ENCODE measurements at places on chromosomes 6 and 20. TPM values are rescaled to one million over a fixed set of nuclear protein-coding genes. Genes with fewer than 3 reads are reported as not detected.
A peak's percentile ranks its signal among the peaks of the same experiment; 100 is the strongest.

DNA sequence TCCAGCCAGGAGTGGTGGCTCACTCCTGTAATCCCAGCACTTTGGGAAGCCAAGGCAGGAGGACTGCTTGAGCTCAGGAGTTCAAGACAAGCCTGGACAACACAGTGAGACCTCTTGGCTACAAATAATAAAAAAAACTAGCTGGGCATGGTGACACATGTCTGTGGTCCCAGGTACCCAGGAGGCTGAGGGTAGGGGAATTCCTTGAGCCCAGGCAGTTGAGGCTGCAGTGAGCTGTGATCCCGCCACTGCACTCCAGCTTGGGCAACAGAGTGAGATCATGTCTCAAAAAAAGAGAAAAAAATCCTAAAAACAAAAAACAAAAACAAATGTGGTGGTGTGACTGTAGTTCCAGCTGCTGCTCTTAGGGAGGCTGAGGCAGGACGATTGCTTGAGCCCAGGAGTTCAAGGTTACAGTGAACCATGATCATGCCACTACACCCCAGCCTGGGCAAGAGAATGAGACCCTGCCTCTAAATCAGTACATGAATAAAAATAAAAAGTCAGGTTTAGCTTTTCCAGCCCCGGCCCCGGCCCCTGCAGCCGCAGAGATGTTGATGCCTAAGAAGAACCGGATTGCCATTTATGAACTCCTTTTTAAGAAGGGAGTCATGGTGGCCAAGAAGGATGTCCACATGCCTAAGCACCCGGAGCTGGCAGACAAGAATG, 13.5 kb upstream of the SNRPC start:
- no peak for DNase-seq

DNA sequence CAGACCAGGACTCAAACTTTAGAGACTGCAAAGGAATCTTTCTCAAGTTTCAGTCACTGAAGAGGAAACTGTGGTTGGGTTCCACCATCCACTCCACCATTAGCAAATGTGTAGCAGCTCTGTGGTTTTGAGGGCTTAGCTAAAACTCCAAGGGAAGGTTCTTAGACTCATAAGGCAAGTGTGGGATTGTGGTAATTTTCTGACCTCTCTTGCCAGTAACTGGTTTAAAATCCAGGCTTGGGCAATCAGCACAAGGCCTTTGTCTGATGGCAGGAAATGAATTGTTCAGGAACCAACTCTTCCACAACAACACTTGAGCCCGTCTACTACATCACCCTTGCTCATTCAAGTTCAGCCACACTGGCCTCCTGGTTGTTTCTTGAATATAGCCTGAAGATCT, 68.6 kb upstream of the FBXL4 start:
- peak; percentile 74 for DNase-seq

Gene CCN2
- 0.54 TPM for total RNA-seq

- no peak for DNase-seq
Observed at GRCh38 chr6:119620846-119621555, 271.4 kb upstream of the MAN1A1 start.

Gene UBE2J1
- total RNA-seq, result 29.4 TPM

Gene KCNQ5
- total RNA-seq, result 6.7 TPM

- no peak for DNase-seq
Observed at GRCh38 chr6:34095741-34096140, 50.1 kb downstream of the GRM4 start.

DNA sequence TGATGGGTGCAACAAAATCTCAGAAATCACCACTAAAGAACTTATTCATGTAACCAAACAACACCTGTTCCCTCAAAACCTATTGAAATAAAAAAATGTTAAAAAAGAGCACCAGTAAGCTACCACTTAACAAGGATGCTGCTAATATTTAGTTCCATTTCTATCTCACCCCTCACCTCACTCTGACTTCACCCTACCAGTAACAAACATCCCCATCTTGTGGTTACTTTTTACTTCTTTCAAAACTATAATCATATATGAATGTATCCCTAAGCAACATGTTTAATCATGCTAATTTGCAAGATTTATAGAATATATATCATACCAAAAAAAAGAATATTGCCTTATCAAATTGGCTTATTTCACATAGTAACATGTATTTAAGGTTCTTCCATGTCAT, 27.4 kb upstream of the SLC24A3 start:
- no peak for DNase-seq

All from hematopoietic multipotent progenitor cell (in vitro differentiated cells).